T-helper 2 cell (primary cell): ENCODE measurements at places on chromosomes 4 and X.

- no peak for DNase-seq
These were observed 1865.5 kb upstream of the TENM3 start for GRCh38 chr4:180377741-180378140.

GRCh38 chr4:165111906-165112367 is 723 bp downstream of the TMEM192 start:
- DNase-seq, result no peak

DNA sequence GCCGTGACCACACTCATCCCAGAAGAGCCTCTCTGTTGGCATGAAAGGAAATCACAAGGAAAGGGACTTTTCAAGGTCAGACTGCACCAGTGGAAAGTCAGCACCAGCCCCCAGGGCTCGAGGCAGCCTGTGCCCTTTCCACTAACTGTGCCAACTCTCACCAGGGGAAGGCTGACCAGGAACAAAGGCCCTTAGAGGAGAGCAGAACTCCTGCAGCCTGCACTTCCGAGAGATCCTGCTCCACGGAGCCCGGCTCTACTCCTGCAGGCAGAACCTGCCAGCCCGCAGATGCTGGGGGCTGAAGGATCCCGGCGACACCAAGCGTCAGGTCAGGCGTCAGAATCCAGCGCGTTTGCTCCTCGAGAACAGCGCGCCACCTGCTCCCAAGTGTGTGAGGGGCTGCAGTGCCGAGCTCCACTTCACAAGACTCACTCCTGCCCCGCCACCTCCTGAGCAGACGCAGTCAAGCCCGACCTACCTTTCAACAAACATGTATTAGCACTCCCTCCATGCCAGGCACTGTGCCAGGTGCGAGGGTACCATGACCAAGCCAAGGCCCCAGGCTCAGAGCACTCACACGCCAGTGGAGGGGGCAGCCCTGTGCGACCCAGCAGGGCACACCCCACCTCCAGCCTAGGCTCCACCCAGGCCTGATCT is 13.6 kb upstream of the HELT start:
- DNase-seq, result no peak

- no peak for DNase-seq
These were observed 116.2 kb downstream of the SLC2A9 start for GRCh38 chr4:9904976-9905587.

- DNase-seq, result no peak
These were observed 207.7 kb downstream of the MGST2 start for GRCh38 chr4:139873111-139873860.

DNA sequence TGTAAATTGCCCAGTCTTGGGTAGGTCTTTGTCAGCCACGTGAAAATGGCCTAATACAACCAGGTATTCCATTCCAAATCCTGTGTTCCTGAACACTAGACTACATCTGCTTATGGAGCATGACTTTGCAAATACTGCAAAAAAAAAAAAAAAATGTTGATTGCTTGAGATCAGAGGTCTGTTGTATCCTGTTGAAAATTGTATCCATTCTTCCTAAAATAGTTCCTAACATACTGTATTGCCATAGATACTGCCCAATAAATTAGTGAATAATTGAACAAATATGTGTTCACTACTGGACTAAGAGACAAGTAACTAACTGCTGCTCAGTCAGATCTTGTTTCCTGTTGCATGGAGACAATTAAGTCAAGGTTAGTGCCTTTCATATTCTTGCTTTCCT is 164.3 kb upstream of the PABPC4L start:
- DNase-seq, result no peak

GRCh38 chrX:12954981-12955380 is 19.9 kb upstream of the TMSB4X start:
- no peak for DNase-seq
